ENCODE measurements at places on chromosomes 11 and 22. TPM values are rescaled to one million over a fixed set of nuclear protein-coding genes. Genes with fewer than 3 reads are reported as not detected.

Gene SCN4B
- 0.13 TPM for total RNA-seq

Gene ATF4
- total RNA-seq: 312 TPM

Gene ADORA2A
- total RNA-seq: 17.1 TPM

Gene DGAT2
- total RNA-seq: 0.55 TPM

GRCh38 chr11:7683571-7683970 lies 10.3 kb upstream of the CYB5R2 start:
- DNase-seq: no peak

GRCh38 chr11:69471729-69472540 lies 9.5 kb upstream of the LINC01488 start:
- no peak for DNase-seq

GRCh38 chr11:133835593-133836548 lies 9.4 kb downstream of the SPATA19 start:
- DNase-seq: no peak

DNA sequence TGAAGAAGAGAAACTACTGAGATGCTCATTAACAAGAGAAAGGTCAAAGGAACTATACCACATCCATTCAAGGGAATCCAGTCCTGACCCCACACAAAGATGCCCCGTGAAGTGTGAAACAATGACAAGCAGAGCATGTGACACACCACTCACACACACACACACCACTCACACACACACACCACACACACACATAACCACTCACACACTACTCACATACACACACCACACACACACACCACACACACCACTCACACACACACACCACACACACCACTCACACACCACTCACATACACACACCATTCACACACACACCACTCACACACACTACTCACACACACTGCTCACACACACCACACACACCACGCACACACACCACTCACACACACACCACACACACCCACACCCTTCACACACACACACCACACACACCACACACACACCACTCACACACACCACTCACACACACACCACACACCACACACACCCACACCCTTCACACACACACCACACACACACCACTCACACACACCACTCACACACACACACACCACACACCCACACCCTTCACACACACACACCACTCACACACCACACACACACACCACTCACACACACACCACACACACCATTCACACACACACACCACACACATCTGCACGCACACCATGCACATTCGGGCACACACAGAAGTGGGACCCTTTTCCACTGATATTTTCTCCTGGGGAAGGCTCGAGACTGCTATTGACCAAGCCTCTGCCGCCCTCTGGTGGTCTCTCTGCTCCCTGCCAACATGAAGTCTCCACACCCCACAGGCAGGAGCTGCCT lies 32.0 kb upstream of the COMT start:
- peak; percentile 77 for DNase-seq

- no peak for DNase-seq
Observed at GRCh38 chr22:39556970-39557841, 13.3 kb upstream of the CACNA1I start.

DNA sequence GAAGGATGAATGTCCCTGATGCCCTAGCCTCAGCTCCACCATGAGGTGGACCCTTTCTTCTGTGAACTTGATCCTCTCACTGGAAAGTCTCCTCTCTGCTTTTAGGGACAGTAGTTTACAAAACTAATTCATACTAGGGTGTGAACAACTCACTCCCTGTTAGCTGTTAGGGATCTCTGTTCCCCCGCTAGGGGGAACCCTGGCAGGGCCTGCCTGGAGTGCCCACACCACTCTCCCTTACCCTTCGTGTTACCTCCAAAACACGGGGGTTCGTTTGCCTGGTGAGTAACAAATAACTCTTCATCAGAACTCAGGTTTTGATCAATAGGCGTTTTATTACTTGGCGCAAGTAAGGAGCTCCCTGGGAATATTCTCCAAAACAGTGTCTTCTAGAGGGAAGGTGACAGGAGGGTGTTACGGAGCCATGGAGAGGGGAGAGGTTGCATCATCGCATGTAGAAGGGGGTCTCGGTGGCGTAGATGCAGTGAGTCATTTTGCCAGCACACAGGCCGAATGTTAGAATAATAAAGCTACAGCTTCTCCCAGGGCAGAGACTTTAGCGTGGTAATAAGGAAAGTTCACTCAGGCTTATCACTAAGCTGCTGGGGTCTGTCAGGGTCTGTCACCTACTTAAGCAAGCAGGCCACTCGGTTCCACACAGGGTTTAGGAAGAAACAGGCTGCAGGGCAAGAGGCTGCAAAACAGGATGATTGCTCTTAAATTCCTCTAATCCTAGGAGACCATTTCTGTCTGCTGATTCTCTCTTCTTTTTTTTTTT lies 45.8 kb downstream of the C11orf96 start:
- DNase-seq: no peak

DNA sequence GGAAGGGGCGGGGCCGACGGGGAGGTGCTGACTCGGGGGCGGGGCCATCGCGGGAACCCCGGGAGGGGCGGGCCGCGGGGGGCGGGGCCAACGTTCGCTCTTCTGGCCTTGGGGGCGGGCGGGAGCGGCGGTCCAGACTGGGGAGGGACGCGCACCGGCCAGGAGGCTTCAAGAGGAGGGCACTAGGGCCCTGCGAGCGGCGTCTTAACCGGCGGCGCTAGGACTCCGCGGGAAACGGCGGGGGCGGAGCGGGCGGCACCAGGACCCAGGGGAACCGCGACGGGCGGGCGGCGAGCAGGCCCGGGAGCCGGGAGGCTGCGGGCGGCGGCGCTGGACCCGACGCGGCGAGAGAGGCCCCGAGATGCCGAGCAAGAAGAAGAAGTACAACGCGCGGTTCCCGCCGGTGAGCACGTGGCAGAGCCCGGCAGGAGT lies at the start of gene DRAP1:
Gene DRAP1, plus strand, starts transcription at position 286 of the 432 bp plus-strand sequence. Its CDS starts 76 bp downstream, at position 362.
- peak; percentile 97 for DNase-seq

- DNase-seq: peak; percentile 49
Observed at GRCh38 chr11:123640677-123641494, 13.5 kb downstream of the SCN3B start.

- no peak for DNase-seq
Observed at GRCh38 chr11:65796726-65797601, 10.1 kb downstream of the OVOL1 start.

Data from endothelial cell of umbilical vein (primary cell).